ENCODE measurements at places on chromosomes 12 and 14.

DNA sequence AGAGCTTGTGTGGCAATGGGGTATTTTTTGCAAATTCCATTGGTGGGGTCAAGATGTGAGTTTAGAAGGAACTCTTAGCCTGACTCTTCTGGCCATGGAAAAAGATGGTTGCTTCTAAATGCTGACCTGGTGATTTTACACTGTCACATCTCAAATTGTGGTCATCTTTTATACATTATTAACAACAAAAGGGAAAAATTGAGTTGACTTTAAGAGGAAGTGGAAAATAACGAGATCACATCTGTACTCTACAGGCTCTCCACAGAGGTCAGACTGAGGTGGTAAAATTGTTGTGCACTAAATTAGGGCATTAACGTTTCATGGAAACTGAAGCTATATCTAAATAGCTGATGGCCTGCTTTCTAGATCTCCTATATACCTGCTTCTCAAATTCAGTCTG, 44.7 kb downstream of the PTPN11 start:
- no peak for DNase-seq

- DNase-seq = no peak
Measured at GRCh38 chr14:92513204-92513965, at the start of gene RIN3. RIN3 (plus strand) TSS chr14:92513781; CDS start chr14:92513933, 152 bp downstream.

GRCh38 chr12:15700595-15700994, 88.6 kb downstream of the EPS8 start:
- DNase-seq = peak; percentile 46

- DNase-seq = no peak
Measured at GRCh38 chr14:33488582-33488981, 462.3 kb downstream of the EGLN3 start.

- DNase-seq = no peak
Measured at GRCh38 chr14:77088645-77089044, 9.4 kb upstream of the CIPC start.

GRCh38 chr12:20142316-20142715, 226.0 kb upstream of the PDE3A start:
- DNase-seq = no peak

DNA sequence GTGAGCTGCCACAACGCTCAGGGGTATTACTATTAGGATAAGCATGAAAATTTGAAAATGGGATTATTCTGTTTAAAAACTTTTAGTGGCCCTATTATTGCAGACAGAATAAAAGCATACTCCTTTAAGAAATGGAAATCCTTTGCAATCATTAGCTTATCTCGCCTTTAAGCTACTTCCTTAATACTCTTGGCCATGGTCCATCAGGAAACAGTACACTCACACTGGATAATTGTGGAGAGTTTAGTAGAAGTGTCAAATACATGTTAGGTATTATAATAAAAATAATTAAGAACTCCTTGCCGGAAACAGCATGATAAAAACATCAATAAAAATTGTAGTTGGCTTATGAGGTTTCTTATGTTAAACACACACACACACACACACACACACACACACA, 100.4 kb upstream of the PPFIA2 start:
- DNase-seq = no peak

DNA sequence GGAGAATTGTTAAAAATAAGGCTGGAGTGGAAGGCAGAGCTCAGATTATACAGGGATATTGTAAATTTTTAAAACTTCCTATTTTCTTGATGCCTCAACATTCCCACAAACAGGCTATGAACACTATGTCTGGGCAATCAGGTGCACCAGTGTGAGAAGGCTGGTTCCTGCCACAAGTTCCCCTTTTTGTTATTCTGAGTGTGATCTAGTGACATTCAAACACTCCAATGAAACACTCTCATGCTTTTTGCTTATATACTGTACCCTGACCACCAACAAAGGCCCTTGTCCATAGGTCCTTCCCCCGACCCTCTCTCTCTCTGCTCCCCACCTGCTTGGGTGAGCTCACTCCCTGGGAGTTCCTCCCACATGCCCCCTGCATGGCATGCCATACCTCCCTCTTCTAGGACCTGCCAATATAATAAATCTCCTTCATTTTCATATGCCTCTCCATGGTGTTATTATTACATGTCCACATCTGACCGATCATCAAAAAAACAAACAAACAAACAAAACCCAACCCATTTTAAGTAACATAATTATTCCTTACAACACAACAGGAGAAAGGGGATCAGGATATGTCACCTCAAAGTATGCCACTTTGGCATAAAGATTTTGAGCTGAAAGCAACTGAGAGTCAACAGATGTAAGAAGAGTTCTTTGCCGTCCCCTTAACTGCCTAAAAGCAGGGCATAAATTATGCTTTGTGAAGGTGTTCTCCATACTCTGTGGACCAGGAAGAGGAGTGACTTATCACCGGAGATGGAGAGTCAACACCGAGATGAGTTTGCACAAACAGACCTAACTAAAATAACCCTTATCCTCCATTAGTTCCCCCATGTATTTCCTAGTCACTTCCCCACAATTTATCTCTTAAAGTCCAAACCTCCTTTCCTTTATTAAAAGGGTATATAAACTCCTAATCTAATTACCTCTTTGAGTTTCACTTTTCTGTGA, 42.5 kb upstream of the CATSPERB start:
- DNase-seq = no peak

- DNase-seq = no peak
Measured at GRCh38 chr14:58705066-58705465, 67.3 kb downstream of the DACT1 start.

- no peak for DNase-seq
Measured at GRCh38 chr12:132923356-132923909, 32.7 kb downstream of the ZNF605 start.

- no peak for DNase-seq
Measured at GRCh38 chr12:121560392-121561008, 20.3 kb downstream of the KDM2B start.

DNA sequence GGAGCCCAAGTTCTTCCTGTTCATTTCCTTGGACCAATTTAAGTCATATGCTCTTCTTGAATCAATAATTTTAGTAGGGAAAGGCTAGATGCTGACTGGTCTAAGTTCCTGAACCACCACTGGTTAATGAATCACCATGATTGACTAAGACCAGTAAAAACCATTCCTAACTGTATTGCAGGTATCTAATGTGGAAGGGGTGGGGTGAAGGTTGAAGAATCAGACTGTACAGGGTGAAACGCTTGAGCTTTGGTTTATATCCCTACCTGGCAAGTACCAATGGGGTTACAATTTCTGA, 100.1 kb downstream of the DYRK2 start:
- no peak for DNase-seq

DNA sequence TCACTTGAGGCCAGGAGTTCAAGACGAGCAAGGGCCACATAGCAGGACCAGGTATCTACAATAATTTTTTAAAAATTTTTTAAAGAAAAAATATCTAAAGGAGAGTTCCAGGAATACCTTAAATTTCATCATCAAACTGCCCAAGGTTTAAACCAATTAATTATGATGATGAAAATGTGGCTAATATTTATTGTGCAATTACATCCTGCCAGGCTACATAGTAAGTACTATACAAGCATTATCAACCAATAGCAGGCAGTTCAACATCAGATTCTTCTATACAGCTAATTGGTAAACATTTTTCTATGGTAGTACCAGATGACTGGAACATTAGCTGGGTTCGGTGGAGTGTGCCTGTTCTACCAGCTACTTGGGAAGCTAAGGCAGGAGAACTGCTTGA, 24.4 kb downstream of the DENND5B start:
- DNase-seq = no peak

DNA sequence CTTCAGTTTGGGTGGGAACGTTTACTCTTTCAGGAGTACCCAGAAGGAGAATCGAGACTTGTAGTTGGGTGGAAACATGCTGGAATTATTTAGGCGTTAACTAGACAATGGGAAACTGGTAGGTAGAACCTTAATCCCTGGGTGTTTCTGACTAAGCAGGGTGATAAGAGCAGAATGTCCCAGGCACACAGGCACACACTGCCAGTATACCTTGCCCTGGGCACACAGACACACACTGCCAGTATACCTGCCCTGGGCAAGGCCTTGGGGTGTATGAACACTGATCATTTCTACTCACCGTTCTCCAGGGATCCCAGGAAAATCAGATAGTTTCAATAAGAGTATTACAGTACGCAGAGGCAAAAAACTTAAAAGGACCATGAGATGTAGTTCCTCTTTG, 115.5 kb downstream of the SNAPC1 start:
- DNase-seq = no peak

- no peak for DNase-seq
Measured at GRCh38 chr14:101024686-101025085, 121.2 kb upstream of the RTL1 start.

- DNase-seq = no peak
Measured at GRCh38 chr14:24278424-24278823, 7.0 kb upstream of the RABGGTA start.

GRCh38 chr12:131121705-131122405, 168.1 kb downstream of the ADGRD1 start:
- no peak for DNase-seq

GRCh38 chr12:45789025-45789424, 59.5 kb downstream of the ARID2 start:
- DNase-seq = no peak

DNA sequence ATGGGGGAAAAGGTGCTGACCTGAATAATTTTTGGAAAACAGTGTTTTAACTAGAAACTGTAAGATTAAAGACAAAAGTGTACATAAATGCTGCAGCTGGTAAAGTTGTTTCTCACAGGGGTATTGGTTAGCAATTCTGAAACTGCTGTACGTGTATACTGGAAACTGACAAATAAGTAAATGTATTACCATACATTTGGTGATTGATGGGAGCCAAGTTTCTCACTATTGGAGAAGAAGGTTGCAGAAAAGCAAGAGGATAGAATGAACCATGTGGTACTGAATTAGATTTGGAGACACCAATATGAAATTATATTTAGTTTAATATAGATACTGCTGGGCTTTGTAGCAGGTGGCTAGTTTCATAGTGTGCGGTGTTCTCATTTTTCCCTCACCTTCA, 19.6 kb upstream of the FBXO33 start:
- DNase-seq = no peak

DNA sequence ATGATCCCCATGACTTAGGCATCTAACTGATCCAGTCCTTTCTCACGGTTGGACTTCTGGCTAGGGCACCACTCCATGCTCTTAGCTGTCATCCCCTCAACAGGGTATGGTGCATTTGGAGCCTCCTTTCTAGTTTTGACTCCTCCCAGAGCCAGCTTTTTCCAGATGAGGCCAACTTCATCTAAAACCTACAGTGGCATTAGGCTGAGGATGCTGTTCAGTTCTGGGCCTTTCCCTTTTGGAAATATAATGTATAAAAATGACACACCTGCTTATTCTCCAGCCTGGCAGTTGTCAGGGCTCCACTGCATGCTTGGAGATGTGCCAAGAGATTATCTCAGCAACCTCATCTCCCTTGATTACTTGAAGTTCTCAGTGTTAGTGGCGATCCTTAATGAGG, 239.7 kb downstream of the EMP1 start:
- no peak for DNase-seq

DNA sequence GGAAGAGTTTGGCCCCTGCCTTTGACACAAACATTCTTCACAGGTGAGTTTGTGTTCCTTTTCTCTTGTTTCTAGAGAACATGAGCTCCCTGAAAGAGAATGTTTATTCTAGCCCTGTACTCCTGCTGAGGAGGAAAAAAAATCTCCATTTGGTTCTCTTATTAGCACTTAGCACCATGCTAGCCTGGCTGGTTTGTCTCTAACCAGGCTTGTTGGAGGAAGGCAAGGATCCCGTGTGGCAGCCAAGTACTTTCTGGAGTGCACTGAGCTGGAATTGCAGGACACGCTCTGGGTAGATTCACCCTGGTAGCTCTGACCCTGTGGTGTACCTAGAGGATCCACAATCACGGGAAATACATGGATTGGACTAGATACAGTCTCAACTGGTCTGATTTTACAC, 41.9 kb downstream of the KCNA1 start:
- DNase-seq = no peak

DNA sequence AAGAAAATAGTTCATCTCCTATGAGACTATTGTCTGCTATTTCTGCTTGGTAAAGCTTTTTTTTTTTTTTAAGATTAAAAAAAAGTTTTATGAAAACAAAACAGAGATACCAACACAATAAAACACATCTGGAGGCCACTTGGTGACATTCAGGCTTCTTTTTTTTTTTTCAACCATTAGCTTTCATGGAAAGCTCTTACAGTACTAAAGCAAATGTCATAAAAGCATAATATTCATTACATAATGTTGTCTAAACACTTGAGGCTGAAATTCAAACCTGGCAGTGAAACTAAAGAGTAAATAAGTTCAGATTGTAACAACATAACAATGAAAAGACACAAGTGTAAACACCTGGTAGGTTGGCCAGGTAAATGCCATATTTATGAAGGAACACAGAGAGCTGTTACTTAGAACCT, 14.7 kb downstream of the PRICKLE1 start:
- no peak for DNase-seq

Measured in globus pallidus (tissue), 1 donor.